CD8-positive, alpha-beta memory T cell (primary cell): ENCODE measurements at places on chromosomes 12 and 14.
A peak's percentile ranks its signal among the peaks of the same experiment; 100 is the strongest.

GRCh38 chr12:83980398-83980797 lies 932.2 kb downstream of the SLC6A15 start:
- no peak for DNase-seq

- DNase-seq = no peak
These were observed 334.3 kb upstream of the SYT1 start for GRCh38 chr12:78530100-78530765.

- no peak for DNase-seq
These were observed 1.9 kb upstream of the PIWIL1 start for GRCh38 chr12:130335517-130336392.

DNA sequence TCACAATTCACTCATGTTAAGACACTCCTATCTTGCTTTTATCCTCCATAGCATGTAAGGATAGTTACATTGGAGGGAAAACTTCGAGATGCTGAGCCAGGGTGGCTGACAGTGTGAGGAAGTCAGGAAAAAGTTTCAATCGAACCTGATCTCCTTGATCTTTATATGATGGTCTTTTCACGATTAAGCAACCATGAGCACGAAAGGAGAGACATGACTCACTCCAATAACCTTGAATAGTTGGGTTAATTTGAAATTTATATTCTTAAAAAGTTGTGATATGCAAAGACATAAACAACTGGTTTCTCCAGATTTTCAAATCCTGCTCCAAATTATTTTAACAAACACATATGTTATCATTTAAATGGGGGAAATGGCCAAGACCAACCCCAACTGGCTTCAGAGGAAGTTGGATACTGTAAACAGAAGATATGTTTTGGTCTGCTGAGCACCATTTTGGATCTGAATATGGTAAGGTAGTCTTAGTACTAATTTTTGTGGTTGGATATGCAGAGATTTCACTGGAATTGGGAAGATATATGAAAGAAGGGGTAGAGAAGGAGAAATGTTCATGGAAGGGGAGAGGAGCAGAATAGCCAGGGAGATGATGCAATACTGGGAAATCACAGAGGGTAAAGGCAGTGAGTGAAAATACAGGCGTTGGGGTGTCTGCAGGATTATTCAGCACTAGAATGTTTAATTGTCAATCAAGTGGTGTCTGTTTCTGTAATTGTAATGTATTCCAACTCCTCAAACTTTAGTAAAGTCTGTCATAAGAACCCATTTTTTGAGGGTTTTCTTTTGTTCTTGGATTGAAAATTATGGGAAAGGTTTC lies 185.2 kb upstream of the SLC38A2 start:
- no peak for DNase-seq

DNA sequence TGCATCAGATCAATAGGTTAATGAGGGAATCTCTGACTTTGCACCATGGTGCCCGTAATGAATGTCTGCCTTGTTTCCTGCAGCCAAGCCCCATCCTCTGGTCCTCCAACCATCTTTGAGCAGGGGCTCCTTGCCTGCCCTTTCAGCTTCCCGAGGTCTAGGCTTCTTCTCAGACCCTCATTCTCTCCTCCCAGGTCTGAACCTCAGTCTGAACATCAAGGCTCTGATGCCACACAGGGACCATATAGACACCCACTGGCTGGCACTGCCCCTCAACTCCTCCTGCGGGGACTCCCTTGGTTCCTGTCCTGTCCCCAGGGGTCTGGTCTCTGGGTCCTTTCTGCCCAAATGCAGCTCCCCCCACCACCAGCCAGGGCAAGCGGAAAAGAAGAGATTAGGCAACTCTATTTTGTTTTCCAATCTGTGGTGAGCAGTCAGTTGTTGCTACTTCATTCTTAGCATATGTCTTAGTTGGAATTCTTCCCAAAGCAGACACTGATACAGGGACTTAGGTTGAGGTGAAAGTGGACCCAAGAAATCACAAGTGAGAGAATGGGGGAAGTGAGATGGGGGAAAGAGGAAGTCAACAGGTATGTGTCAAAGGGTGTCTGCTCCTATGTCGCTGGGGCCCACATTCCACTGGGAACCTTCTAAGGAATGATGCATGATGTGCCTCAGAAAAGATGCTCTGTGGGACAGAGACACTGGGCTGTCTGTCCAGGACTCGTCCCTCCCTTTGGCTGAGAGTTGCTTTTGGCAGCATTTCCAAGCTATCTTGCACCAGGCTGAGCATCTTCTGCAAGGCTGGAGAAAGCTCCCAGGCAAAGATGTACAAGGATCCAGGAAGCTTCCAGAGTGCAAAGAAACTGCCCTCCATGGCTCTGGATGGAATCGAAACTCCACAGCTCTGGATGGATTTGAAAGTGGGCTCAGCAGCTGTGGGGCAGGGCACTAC lies 1096.5 kb upstream of the TMEM132C start:
- no peak for DNase-seq

DNA sequence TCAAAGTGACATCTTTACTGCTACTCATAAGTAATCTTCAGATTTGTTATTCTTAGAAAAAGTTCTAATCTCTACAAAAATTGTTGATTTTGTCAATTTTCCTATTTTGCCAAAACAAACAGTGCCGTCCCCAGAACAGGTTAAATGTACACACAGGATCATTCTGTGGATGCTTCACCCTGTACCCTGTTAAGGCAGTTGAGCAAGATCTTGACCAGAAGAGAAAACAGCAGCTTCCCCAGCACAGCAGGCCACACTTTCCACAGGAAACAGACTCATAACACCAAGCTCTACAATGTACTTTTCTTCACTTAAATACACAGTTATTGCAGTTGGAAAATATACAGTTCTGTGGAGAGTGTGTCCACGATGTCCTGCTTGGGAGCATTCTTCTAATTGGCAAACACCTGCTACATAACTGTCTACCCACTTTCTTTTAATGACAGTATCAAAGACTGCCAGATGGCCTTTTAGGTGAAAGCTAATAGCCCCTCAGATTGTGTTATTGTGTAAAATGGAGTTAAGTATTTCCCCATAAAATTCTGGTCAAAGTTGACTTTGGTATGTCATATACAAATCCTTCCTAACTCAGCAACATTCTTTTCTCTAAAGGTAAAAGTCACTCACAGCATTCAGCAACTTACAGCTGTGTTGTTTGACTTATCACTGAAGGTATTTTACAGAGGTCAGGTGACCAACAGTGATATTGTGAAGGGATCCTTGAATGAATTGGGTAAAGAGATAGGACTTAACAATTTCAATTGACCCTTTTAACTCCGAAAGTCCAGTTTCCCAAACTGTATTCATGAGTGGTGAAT lies 77.0 kb downstream of the SEC23A start:
- DNase-seq = no peak

DNA sequence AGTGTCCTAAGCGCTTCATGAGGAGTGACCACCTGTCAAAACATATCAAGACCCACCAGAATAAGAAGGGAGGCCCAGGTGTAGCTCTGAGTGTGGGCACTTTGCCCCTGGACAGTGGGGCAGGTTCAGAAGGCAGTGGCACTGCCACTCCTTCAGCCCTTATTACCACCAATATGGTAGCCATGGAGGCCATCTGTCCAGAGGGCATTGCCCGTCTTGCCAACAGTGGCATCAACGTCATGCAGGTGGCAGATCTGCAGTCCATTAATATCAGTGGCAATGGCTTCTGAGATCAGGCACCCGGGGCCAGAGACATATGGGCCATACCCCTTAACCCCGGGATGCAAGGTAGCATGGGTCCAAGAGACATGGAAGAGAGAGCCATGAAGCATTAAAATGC lies 12.7 kb upstream of the AMHR2 start:
- no peak for DNase-seq

GRCh38 chr12:42552822-42553221 lies 36.7 kb downstream of the PRICKLE1 start:
- no peak for DNase-seq

DNA sequence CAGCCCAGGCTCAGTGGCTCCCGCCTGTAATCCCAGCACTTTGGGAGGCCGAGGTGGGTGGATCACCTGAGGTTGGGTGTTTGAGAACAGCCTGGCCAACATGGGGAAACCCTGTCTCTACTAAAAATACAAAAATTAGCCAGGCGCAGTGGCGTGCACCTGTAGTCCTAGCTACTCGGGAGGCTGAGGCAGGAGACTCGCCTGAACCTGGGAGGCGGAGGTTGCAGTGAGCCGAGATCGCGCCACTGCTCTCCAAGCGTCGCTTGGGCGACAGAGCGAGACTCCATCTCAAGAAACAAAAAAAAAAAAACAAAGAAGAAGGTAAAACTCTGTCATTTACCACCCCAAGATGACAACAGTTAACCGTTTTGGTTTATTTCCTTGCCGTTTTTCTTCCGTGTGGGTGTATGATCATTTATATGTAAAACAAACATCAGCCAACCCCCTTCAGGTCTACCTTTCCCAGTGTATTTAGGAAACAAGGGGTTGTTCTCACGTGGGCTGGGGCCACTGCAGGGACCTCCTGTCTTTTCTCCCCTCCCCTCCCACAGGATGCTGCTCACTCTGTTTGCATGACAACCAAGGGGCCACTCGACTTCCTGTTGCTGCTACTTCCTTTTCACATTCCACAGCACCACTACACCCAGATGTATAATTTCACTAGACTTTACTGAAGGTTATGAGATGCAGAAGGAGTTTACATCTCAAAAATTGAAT lies 13.6 kb downstream of the TTC9 start:
- DNase-seq = peak; percentile 87

DNA sequence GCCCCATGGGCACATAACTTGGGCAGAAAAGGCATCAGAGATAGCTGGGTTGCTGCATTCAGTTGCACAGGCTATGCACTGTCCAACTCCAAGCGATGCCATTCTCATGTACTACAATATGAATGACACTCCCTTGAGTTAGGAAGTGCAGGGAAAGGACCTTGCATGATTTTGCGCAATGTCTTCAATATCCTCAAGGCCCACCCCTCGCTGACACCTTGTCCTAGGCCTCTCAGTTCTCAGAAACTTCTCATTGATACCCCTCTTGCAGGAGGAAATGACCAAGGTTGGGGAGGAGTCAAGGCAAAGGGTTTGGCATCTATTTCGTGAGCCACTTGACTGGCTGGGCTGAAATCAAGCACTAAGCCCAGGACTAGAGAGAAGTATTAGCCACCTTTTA lies 70.4 kb downstream of the ARL6IP4 start:
- DNase-seq = no peak
